ENCODE measurements at places on chromosomes 3 and 15. TPM values are rescaled to one million over a fixed set of nuclear protein-coding genes. Genes with fewer than 3 reads are reported as not detected.

Gene WHAMM
- total RNA-seq, result 4.0 TPM

Gene GPR15
- total RNA-seq, result 0.08 TPM

DNA sequence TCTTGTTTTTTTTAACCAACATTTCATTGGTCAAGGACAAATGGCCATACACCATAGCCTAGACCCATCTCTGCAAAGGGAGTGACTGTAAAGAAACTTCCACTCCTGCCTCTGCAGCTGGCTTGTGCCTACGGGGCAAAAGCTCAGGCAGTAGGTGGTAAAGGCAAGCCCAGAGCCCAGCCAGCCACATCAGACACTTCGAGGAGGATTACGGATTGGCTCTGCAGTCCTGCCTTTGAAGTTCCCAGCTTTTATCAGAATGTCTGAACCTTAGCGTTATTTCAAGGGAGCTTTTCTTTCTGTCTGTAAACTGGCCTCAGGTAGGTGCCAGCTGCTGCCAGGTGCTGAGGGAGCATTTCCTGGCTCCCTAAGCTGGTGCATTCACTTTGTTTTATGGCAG, 15.6 kb downstream of the ZNF710 start:
- H3K36me3 ChIP-seq, result no peaks in the 10 kb centered on the region
- H3K27me3 ChIP-seq, result no peaks in the 10 kb centered on the region
- no peak overlapping the region for H3K4me3 ChIP-seq

DNA sequence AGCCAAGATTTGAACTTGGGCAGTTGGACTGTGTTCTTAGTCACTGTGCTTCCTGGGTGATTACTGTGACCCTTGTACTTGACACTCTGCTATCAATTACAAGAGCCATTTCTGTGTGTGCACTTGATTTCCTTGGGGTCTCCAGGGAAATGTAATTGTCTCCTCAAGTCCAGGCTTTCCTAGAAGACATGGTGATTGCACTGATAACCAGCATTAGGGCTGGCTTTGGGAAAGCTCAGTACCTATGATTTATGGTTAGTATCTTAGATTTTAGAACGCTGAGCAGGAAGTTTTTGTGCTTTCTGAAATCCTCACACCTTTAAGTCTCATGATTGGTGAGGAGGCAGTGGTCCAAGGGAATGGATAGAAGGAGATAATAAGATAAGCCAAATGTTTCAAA, 1.6 kb upstream of the CLDN11 start:
- no peak for DNase-seq
- peaks cover 5% of the 10 kb centered on the region for H3K4me1 ChIP-seq
- H3K4me3 ChIP-seq, result no peak overlapping the region
- H3K36me3 ChIP-seq, result no peaks in the 10 kb centered on the region
- H3K27me3 ChIP-seq, result no peaks in the 10 kb centered on the region

DNA sequence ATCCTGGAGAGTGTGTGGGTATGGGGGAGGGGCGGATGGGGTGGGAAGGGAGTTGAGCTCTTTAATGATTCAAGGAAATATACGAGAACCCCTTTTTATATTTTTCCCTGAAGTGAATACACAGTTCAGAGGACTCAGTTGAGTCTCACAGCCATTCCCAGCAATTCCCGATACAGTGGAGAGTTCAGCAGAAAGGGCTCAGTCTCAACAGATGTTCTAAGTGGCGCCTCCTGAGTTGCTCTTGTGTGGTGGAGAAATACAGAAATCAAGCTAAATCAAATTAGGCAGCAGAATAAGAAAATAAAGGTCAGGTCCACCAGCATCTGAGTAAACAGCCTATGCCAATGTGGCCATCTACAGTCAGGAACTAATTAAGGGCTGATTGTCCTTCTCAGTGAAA, 372.1 kb downstream of the NR2F2 start:
- DNase-seq, result no peak
- no peak overlapping the region for H3K4me3 ChIP-seq
- peaks cover 3% of the 10 kb centered on the region for H3K27me3 ChIP-seq
- H3K36me3 ChIP-seq, result no peaks in the 10 kb centered on the region

- no peaks in the 10 kb centered on the region for H3K4me1 ChIP-seq
- H3K4me3 ChIP-seq, result no peak overlapping the region
- H3K27ac ChIP-seq, result no peak overlapping the region
- no peaks in the 10 kb centered on the region for H3K36me3 ChIP-seq
- H3K27me3 ChIP-seq, result no peaks in the 10 kb centered on the region
- no peak for DNase-seq
These were observed 15.8 kb downstream of the WNT7A start for GRCh38 chr3:13863965-13864595.

DNA sequence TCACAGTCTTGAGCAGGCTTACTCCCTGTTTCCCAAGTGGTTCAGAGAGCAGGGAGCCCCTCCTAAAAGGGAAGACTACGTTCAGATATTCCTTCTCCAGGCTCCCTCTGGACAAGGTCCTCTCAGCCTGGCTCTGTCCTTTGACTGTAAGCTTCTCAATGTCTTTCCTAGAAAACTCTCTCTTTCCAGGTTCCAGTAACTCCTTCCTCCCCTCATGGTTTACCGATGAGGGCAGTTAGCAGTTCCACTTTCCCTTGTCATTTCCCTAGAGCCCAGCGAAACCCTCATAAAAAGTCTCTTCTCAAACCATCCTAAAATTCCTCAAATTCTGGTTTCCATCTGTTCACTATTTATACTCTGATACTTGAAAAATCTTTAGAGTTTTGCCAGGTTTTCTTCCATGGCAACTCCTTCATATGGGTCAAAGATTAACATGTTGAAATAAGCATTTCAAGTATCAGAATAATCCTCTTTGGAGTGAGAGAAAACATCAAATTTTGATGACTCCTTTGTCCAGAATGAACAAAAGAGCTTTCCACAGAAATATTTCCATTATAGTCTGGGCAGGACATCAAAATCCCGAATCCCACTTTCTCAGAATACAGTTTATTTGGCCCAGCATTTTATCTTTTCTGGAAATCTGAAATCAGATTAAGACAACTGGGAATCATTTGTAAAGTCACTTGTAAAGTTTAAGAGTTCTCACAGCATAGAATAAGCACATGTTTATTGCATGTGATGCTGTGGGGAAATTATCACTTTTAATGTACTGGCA, 599.4 kb downstream of the UNC13C start:
- no peak overlapping the region for H3K4me3 ChIP-seq
- no peaks in the 10 kb centered on the region for H3K4me1 ChIP-seq
- no peak overlapping the region for H3K27ac ChIP-seq

GRCh38 chr3:59749291-59749690, 699.5 kb upstream of the CFAP20DC start:
- no peaks in the 10 kb centered on the region for H3K4me1 ChIP-seq
- no peak overlapping the region for H3K4me3 ChIP-seq
- H3K36me3 ChIP-seq, result no peaks in the 10 kb centered on the region
- no peak overlapping the region for H3K27ac ChIP-seq
- no peak for DNase-seq

DNA sequence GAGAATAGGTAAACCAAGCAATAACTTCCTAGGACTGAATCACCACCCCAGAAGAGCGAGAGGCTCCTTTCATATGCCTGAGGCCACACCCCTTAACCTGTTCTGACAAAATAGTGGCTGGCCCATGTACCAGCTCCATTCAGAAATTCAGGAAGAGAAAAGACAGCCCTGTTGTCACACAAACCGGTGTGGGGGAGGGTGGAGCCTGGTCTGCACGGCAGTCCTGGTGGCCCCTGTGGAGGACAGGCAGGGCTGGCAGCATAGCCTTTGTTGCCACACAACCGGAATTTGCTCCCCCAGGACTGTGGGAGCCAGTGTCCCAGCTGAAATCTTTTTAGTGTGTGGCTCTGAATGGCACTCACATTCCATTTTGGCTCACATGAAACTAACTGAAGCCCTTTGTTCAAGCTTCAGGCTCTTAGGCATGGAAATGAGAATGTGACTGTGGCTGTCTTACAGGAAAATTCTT, 23.8 kb downstream of the RLBP1 start:
- DNase-seq, result no peak
- H3K27ac ChIP-seq, result no peak overlapping the region
- H3K27me3 ChIP-seq, result no peaks in the 10 kb centered on the region
- no peaks in the 10 kb centered on the region for H3K4me1 ChIP-seq
- peaks cover 18% of the 10 kb centered on the region for H3K36me3 ChIP-seq

Measured in liver (tissue), 10 donors.